ENCODE measurements at places on chromosomes 7 and 10.
A peak's percentile ranks its signal among the peaks of the same experiment; 100 is the strongest.

GRCh38 chr7:115471891-115472290 is 550.0 kb downstream of the MDFIC start:
- DNase-seq: no peak

DNA sequence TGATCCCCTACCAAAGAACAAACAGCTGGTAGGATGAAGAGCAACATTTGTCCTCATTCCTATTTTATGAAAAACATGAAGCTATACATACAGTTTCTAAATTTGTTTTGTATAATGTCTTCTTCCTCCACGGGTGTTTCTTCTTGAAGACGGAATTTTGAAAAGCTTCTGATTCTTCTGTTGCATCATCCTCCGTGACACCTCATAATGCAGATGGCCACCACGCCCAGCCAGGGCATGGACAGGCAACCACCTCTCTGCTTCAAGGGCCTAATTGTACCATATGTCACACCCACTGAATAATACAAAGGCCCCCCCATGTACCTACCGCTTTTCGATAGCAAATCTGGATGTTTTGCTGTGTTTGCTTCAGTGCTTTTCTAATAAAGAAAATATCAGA is at the start of gene SUN3:
SUN3 (minus strand) TSS at position 170 of the 400 bp plus-strand sequence; CDS start at position 1, 169 bp downstream.
- no peak for DNase-seq

- DNase-seq: no peak
These were observed 104.7 kb downstream of the NPSR1 start for GRCh38 chr7:34762764-34763163.

DNA sequence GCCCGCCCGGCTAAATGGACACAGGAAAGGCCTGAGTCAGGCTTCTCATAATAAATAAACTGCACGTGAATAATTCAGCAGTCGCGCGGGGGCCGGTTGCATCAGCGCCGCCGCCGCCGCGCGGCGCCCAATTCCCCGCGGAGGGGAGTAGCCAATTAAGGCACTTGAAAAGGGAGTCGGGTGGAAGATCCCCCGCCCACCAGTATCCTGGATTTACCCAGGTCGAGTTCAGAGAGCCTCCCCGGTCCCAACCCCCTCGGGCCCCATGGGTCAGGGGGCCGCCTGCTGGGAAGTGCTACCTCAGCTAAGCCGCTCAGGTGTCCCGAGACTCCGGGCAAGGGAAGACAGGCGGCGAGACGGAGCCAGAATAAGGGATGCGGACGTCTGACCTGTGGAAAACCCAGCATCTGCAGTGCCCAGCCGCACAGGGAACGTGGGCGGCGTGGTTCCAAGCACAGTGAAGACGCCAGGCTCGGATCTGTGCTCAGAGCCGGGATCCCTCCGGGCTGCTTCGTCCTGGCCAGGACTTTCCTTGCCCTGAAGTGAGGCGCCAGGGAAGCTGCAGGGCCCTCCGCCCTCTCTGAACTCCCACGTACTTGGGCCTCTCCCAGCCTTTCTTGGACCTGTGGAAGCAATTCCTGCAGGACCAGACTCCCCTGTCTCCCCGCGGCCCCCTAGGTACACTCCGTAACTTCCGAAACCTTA is 7.3 kb upstream of the LBX1 start:
- DNase-seq: peak; percentile 63

DNA sequence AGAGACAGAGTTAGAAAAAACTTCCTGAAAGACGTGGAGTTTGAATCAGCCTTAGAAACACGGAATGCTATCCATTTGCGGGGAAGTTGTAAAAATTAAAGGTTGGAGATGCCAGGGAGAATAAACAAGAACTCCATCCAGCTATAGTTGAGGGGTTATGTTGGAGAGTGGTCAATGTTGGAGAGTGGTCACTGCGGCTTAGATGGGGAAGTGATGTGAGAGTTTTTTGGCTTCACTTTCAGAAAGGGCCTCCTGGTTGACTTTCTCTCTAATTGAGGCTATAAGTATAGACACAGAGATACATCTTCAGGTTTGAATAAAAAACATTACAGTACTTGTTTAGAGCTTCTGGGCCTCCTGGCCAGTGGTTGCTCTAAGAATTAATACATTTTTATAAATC is 675 bp downstream of the CC2D2B start:
- DNase-seq: no peak

GRCh38 chr10:75234683-75235374 is 928 bp downstream of the COMTD1 start:
- peak; percentile 56 for DNase-seq

GRCh38 chr7:6402041-6402440 is 45.7 kb downstream of the DAGLB start:
- DNase-seq: no peak

GRCh38 chr7:46968003-46968402 is 613.9 kb downstream of the TNS3 start:
- no peak for DNase-seq

DNA sequence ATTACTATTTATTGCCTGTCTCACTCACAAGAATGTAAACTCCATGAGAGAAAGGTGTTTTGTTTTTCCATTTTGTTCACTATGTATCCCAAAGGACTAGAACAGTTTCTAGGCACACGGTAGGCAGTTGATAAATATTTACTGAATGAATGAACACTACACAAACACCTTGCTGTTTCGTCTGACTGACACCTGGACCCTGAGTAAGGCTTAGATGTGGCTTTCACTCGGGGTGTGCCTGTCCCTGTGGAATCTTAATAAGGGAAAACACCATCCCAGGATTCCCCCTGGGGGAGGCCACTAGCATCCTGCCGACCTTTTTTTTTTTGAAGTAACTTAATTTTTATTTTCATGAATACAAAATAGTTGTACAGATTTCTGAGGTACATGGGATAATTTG is 66.6 kb upstream of the STEAP1B start:
- no peak for DNase-seq

DNA sequence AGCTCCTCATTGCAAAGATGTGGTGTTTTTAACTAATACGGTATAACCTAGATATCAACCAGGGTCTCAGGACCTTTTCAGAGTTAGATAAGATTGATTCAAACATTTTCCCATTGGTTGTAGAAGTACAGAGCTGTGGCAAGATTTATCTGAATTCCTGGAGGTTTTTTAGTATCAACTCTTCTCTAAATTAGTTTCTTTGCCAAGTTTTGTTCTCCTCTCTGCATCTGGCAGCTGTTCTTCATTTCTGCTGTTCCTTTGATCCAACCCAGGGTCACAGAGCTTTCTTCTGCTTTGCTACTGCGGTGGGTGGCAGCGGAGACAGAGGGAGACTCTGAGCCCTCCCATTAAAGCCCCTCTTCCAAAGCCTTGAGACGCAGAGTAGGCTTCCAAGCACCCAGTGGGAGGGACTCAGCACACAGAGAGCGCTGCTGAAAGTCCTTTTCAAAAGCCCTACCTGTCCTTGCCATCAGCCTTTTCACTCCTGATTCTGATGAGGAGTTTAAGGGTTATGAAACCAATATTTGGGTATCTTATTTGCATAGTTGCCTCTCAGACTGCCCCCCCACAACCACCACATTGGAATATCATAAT is 146.3 kb upstream of the EEPD1 start:
- no peak for DNase-seq

- DNase-seq: no peak
These were observed 42.2 kb upstream of the OPALIN start for GRCh38 chr10:96401036-96401435.

GRCh38 chr7:39613577-39613976 is 9.8 kb upstream of the RALA start:
- DNase-seq: no peak

DNA sequence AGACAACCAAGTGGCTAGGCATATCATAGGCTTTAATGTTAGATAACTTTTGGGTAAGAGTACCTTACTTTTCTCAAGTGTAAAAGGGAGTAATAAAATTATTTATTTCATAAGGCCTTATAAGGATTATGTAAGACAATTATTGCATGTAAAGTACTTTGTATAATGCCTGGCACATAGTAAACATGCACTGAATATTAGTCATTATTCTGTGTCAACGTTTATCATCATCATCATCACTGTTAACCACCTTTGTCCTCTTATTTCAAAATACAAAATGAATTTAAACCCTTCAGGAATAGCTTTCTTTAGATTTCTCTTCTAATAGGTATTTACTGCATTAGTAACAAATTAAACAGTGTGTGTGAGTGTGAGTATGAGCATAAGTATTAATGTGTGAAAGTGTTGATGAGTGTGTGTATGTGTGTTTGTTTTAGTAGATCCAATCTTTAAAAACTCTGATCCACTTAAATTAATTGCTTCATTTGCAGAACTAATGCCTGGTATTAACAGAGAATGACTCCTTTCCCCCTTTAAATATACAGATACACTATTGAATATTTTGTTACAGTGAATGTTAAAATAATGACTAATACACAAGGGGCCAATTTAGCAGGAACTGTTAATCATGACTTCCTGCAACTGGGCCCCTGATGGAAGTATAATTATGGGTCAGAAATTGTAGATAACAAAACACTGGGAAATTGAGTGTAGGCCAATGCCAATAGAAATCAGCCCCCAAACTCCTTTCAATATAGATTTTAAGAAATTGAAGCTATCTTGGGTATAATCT is 213.3 kb upstream of the FZD8 start:
- no peak for DNase-seq

DNA sequence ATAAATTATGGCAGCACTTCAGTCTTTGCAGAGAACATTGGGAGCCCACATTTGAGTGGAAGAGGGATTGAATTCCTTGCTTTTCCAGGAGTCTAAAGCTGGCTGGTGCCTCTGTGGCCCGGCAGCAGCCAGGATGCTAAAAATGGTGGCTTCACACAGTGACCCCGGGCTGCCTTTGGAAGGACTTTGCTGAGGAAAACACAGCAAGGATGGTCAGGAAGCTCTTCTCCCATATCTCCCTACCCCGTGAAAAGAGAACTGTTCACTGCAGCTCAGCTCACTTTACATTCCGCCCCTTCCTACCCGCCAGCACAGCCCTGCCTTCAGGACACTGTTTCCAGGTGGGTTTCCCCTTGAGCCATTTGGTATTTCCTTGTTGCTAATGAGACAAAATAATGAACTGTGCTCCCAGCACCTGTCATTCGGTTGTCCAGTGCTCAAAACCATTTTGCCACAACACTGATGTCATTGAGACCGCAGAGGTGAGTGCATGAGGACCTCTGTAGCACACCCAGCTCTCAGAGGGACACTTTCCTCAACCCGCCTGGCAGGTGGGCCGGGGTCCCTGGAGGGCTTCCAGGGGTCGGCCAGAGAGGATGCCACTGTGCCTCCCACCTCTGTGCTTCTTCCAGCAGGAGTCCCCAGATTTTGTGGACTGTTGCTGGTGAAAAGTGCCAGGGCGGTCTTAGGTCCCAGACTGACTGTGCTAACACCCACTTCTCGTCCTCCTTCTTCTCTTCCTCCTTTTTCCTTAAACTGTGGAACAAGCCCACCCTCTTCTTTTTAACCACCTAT is 255.7 kb upstream of the PPP2R2D start:
- DNase-seq: no peak

DNA sequence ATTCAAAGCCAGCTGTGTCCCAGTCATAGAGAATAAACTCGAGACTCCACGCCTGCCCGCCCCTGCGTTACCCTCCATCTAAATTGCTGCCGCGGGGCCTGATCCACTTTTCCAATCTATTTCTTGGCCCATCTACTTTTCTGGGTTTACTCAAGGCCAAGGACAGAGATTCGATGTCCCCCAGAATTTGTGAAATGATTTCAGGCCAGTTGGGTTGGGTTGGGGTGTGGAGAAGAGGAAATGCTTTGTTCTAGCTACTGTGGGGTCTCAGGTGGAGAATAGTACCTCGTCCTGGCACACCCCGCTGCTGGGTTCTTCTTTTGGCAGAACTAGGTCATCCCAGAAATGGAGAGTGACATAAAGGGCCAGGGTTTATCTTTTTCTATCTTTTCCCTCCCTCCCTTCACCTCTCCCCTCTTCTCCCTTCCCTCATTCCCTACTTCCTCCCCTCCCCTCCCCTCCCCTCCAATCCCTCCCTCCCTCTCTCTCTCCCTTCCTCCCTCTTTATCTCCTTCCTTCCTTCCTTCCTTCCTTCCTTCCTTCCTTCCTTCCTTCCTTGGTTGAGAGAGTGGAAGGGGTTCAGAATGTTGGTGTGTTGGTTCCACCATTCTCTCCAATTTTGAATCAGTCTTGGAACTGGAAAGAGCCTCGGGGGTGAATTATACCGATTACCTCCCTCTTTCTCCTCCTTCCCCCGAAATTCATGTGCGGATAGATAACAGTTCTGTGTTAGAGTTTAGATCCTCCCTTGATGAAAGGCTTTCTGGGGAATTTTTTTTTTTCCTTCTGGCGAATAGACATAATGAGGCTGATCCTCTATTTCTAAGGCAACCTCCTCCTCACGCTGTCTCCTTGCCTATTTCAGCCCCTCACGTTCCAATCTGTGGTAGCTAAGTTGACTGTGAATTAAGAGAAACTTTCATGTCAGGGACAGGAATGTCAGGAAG is 1.2 kb upstream of the TMEM229A start:
- DNase-seq: no peak

DNA sequence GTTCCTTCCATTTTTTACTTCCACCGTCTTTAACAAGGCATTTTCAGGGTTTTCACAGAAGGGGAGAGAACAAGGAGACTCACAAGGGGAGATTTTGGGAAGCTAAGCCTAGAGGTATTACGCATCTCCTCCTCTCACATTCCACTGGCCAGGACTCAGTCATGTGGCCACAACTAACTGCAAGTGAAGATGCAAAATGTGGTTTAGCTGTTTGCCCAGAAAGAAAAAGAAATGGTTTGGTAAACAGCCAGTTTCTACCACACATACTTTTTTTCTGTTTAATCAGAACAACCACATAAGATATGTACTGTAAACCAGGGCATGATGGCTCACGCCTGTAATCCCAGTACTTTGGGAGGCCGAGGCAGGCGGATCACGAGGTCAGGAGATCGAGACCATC is 21.4 kb upstream of the HELLS start:
- peak; percentile 25 for DNase-seq

- no peak for DNase-seq
These were observed 244.3 kb upstream of the PHYHIPL start for GRCh38 chr10:58932126-58932525.

GRCh38 chr7:81924494-81924893 is 154.6 kb upstream of the HGF start:
- no peak for DNase-seq

GRCh38 chr7:3176112-3177000 is 124.7 kb upstream of the SDK1 start:
- no peak for DNase-seq

- peak; percentile 73 for DNase-seq
These were observed 208.3 kb downstream of the PPP1R3A start for GRCh38 chr7:113710310-113711096.

GRCh38 chr10:132158122-132158741 is 28.5 kb upstream of the DPYSL4 start:
- peak; percentile 61 for DNase-seq
